NCI-H187 (cell line): ENCODE measurements at places on chromosomes 6 and 20.

DNA sequence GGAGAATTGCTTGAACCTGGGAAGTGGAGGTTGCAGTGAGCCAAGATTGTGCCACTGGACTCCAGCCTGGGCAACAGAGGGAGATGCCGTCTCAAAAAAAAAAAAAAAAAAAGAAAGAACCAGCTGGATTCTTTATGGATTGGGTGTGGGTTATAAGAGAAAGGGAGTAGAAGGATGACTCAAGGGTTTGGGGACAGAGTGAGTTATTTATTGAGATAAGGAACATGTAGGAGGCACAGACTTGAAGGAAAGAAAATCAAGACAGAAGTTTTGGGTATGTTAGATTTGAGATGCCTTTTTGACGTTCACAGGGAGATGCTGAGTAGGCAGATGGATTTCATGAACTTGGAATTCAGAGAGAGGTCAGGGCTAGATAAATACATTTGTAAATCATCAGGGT is 47.6 kb downstream of the KIZ start:
- no peak for DNase-seq

GRCh38 chr20:32888636-32889035 is 29.9 kb downstream of the EFCAB8 start:
- no peak for DNase-seq

- DNase-seq: no peak
Measured at GRCh38 chr6:6284221-6284966, 36.1 kb downstream of the F13A1 start.

GRCh38 chr6:163413345-163414116 is 987 bp upstream of the QKI start:
- DNase-seq: peak; percentile 58

GRCh38 chr6:147715035-147715434 is 206.5 kb downstream of the SAMD5 start:
- no peak for DNase-seq

GRCh38 chr6:11908436-11909105 is 103.5 kb upstream of the HIVEP1 start:
- DNase-seq: no peak

DNA sequence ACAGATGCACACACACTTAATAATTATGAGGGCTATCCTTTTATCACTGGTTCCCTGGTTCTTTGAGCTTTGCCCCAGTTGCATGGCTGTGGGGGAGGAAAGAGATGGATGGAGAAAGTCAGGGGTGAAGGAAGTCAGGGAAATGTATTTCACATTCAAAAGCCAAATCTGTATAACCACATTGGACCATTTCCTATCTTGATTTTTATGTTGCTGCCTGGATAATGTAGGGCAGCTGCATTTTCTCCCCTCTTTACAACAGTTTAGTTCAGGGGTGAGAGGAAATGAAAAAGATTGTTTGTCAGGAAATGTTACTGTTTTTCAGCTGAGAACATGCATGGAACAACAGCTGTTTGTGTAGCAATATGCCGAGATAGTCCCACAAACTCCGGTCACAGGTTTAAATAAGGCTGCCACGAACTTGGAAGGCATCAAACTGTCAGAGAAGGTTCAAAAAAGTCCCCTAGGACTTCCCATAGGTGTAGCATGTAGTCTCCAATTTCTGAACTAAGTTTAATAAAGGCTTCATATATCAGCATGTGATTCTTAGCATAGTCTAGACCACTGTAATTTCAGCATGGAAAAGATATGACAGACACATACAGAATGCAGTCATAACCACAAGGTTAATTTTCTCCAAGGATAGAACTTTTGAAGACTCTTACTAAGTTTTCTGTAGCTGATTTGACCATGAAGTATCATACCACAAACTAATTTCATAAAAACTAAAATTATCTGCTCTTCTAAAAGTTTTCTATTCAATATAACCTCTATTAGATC is 82.1 kb upstream of the COL21A1 start:
- DNase-seq: no peak

- DNase-seq: no peak
Measured at GRCh38 chr6:9295644-9296043, 860.3 kb upstream of the SLC35B3 start.

DNA sequence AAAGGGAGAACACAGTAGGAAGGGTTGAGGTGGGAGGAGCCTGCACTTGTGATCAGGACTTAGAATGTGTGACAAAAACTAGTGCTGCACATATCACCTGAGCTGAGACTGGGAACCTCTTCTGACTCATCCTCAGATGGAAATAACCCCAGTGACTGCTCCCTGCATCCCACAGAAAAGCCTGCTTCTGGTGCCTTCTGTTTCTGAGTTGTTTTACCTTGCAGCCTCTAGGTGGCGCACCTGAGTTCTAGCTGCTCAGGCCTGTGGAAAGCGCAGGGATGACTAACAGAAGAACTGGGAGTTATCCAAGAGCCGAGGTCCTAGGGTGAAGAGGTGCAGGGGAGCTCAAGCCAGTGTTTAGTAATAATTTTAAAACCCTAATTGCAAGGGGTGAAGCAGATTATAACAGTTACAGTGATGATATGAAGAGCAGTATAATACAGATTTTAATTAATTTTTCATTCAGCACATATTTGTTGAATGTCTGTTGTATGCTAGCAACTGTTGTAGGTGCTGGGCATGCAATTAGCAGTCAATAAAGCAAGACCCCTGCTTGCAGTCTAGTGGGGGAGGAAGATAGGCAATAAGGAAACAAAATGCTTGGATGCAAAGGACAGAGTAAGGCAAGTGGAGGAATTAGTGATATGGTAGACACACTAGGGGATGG is 302.5 kb downstream of the DHX35 start:
- peak; percentile 4 for DNase-seq

DNA sequence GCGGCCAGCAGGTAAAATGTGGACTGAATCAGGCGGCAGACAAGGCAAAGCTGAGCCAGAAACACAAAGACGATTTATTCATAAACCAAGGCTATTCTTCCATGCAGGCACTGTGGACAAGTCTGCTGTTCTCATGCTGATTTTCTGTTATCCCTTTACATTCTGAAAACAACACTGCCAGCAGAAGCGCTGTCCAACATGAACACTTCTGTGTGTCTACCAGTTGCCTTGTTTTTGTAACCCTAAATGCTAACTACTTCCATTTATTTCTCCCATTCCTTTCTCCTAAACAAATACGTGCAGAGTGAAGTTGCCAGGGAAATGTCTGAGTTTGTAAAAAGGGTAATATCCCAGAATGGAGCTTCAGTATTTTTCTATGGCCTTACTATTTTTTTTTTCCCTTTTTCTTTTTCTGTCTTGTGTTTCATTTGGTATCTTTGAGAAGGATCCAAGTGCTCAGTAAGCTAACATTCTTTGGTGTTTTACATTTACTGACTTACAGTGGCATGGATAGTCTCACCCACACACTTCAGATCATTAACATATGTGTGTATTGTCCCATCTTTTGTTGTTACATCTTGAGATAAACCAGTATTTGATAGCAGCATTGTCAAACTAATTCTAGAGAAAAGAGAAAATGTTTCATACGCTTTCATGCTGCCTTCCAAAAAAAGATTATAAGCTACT is 1308.9 kb upstream of the MAP3K7 start:
- no peak for DNase-seq
